Natural killer cell treated with Interleukin-12 subunit alpha and Interleukin-12 subunit beta and Interleukin-15 and Interleukin-18, amount 100 ng/mL, for 72 hours (primary cell): ENCODE measurements at places on chromosomes 3 and 15.

GRCh38 chr3:156218353-156218744 lies 98.0 kb downstream of the KCNAB1 start:
- no peak for DNase-seq

- DNase-seq: no peak
Observed at GRCh38 chr3:145620002-145620401, 541.0 kb downstream of the PLOD2 start.

- DNase-seq: no peak
Observed at GRCh38 chr3:152054315-152054714, 180.9 kb downstream of the SUCNR1 start.

DNA sequence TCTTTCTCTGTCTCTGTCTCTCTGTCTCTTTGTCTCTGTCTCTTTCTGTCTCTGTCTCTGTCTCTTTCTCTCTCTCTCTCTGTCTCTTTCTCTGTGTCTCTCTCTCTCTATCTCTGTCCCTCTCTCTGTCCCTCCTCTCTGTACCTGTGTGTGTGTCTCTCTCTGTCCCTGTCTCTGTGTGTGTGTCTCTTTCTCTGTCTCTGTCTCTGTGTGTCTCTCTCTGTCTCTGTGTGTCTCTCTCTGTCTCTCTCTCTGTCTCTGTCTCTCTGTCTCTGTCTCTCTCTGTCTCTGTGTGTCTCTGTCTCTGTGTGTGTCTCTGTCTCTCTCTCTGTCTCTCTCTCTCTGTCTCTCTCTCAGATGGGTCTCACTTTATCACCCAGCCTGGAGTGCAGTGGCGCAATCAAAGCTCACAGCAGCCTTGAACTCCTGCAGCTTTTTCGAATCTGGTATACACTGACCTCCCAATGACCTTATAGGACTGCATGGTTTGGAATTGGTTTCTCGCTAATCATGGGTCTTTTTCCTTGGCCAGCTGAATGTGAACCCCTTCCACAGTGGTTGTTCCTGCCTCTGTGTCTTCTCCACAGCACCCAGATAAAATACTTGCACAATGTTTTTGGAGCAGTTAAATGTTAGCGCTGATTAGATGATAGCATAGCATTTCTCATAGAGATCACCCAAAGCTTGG lies 102.6 kb upstream of the KLHL25 start:
- DNase-seq: no peak

GRCh38 chr3:31752305-31753049 lies 219.8 kb downstream of the STT3B start:
- DNase-seq: no peak

DNA sequence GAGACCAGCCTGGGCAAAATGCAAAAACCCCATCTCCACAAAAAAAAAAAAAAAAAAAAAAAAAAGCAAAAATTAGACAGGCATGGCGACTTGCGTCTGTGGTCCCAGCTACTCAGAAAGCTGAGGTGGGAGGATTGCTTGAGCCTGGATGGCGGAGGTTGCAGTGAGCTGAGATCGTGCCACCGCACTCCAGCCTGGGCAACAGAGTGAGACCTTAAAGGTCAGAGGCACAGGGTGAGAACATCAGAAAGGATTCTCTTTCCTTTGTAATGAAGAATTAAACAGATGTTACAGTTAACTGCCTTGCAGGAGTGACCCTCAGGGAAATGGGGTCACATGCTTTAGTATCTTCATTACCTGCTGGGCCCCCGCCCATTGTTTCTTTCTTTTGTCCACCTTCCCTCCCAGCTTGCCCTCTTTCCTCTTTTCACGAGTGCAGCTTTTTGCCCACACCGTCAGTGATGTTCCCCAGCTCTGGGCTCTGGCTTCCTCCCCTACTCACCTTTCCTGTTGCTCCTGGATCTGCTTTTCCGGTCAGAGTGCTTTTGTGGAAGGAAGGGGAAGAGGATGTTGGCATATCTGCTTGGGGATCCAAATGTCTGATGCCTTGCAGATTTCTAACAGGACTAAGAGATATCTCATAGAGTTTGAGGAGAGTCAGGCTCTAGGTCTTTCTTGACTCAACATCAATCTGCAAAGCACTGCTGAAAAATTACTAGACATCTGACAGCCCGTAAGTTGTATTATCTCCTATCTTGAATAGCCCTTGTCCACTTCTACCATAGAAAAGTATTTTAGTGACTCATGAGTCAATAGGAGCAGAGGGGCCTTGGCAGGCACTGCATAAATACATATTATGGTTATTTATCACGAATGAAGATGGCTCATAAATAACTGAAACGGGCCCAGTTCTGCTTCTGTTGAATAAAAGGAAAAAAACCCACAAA lies 35.6 kb upstream of the NDUFB4 start:
- no peak for DNase-seq

DNA sequence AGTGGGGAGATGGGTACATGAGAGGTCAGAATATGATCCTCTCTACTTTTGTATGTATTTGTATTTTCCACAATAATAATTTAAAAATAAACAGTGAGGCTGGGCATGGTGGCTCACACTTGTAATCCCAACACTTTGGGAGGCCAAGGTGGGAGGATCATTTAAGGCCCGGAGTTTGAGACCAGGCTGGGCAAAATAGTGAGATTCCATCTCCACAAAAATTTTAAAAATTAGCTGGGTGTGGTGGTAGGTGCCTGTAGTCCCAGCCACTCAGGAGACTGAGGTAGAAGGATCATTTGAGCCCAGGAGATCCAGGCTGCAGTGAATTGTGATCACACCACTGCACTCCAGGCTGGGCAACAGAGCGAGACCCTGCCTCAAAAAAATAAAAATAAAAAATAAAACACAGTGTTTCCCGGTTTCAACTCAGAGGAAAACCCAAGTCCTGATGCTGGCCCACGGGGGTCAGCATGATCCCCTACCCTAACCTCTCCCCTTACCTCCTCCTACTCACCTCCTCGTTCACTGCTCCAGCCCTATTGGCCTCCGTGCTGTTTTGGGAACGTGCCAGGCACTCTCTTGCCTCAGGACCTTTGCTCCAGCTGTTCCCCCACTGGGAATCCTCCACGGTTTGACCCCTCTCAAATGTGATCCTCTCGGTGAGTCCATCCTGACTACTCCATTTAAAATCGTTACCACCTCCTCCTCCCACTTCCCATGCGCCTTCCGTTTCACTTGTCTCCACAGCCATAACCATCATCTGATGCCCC lies 2.9 kb upstream of the KLHL40 start:
- DNase-seq: peak; percentile 8

DNA sequence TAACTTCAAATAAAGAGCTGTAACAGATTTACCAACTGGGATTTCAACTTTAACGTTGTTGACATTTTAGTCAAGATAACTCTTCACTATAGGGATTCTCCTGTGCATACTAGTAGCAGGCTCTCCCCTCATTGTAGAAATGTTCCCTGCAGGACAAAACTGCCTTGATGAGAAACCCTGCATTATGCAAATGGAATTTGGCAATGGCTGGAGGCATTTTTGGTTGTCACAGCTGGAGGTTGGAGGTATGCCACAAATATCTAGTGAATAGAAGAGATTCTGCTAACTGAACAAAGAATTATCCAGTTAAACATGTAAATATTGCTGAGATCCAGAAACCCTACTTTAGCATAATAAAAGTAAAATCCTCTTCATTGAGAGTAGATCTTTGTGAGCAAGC lies 928.8 kb upstream of the ALCAM start:
- no peak for DNase-seq

GRCh38 chr3:72768936-72769335 lies 79.3 kb downstream of the SHQ1 start:
- no peak for DNase-seq

DNA sequence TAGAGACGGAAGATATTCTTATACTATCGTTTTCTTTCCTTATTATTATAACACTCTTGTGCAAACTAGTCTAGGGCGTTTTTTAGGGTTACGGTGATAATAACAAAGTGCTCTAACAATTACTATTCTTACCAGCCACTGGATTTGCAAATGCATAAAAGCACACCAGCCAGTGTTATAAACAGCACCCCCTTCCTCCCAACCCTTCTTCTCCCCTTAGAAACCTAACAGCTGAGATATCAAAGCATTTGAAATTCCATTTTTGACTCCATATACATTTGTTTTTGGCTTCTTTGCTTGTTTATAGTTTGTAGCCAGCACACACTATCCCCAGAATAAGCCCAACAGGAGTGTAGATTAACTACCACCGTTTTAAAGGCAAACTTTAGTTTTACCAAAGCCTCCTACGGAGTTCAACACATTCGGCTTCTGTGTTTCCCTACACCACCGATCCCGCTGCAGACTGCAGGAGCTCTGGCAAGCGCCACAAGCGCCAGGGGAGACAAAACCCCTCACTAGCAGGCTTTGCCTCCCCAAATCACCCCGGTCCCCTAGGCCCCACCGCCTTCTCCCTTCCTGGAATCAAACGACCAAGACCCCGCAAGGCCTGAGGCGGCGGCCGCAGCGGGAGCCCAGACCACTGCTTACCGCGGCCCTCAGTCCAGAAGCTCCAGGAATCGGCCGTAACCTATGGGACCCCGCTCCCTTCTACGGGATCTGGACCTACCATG lies 461 bp downstream of the COPB2 start:
- peak; percentile 63 for DNase-seq

- no peak for DNase-seq
Observed at GRCh38 chr3:13709706-13710105, 160.8 kb downstream of the FBLN2 start.

- DNase-seq: no peak
Observed at GRCh38 chr3:37967260-37967881, 23.2 kb upstream of the VILL start.

DNA sequence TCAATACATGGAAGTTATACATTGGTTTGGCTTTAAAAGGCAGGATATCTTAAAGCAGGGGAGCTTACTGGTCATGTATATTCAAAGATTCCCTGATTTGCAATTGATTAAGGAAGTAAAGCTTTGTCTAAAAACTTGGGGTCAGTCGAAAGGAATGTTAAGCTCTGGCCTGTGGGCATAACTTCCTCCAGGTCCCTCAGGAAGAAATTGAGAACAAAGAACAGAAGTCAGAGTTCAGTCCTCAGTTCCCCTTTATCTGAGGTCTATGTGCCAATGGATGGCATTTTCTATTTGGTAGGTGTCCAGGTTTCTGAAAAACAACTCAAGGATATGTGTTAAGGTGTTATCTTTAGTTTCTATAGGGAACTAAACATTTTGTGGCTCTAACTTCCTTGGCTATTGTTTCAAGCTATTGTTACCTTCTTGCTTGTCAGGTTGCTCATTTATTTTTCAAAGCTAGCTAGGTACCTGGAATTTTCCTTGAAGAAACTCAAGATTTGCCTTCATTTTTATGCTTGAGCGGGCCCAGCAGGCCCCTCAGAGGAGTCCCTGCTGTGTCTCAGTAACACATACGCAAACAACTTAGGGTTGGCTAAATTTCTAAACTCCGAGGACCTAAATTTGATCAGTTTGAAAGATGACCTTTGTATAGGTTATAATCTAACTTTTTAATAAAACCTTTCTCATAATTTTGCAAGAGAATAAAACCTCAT lies 135.0 kb upstream of the UBE2E2 start:
- no peak for DNase-seq

GRCh38 chr3:46083956-46084355 lies 56.7 kb upstream of the XCR1 start:
- DNase-seq: no peak

- DNase-seq: no peak
Observed at GRCh38 chr3:136728918-136729317, 23.3 kb downstream of the STAG1 start.

- peak; percentile 90 for DNase-seq
Observed at GRCh38 chr3:23944861-23945662, at the start of gene NR1D2. TSS of gene NR1D2 (plus strand) at chr3:23945286. CDS start at chr3:23945579, 293 bp downstream.

GRCh38 chr15:90071220-90071807 lies 31.0 kb downstream of the IDH2 start:
- DNase-seq: peak; percentile 84

GRCh38 chr3:101936419-101937356 lies 87.4 kb downstream of the NFKBIZ start:
- peak; percentile 63 for DNase-seq

GRCh38 chr3:55164876-55165275 lies 237.0 kb upstream of the LRTM1 start:
- DNase-seq: no peak
